ENCODE measurements at places on chromosomes 12 and 14.

DNA sequence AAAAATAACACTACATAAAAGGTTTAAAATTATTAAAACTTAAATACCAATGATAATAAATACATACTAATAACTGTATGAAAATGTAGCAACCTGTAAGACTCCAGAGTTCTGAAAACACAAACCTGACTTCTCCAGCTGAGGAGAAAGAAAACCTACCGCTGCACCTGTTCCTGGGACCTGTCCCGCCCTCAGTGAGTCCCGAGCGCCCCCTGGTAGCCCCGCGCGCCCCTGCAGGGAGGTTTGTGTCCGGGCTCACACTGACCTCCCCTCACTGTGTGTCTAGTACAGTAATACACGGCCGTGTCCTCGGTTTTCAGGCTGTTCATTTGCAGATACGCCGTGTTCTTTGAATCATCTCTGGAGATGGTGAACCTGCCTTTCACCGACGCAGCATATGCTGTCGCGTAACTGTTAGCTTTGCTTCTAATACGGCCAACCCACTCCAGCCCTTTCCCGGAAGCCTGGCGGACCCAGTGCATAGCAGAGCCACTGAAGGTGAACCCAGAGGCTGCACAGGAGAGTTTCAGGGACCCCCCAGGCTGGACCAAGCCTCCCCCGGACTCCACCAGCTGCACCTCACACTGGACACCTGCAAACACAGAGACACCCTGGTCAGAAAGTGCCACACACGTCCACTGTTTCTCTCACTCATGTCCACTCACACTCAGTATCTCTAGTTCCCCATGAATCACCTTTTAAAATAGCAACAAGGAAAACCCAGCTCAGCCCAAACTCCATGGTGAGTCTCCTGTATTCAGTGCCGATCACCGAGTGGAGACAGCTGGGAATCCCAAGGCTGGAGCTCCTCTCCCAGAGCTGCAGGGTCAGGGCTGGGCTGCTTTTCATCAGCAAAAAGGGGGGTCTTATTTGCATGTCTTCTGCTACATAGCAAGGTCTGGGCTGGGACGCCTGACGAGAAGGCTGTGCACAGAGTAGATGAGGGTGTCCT is 1276.3 kb downstream of the TMEM121 start:
- DNase-seq: no peak

- no peak for DNase-seq
Measured at GRCh38 chr12:24738441-24738840, 210.5 kb downstream of the BCAT1 start.

DNA sequence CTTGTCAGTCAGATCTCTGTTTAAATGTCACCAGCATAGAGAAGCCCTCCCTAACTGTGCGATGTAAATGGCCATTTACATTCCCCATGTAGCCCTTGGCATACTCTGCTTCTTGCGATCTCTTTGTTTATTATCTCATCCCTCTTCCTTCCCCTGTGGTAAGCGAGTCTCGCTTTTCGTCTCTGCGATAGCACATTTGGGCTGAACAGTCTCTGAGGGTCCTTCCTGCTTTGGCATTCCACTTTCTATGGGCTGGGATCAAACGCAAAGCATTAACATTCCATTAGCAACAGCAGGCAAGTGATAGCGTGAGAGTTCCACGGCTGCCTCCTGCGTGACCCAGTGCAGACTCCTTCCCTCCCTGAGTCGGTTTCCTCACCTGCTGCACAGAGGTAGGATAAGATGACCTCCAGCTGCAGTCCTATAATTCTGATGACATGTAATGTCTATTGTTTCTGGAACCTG is 61.4 kb upstream of the TUNAR start:
- DNase-seq: no peak

GRCh38 chr12:108744021-108744897 is 12.9 kb upstream of the CORO1C start:
- no peak for DNase-seq

GRCh38 chr14:82897469-82898308 is 1364.0 kb upstream of the SEL1L start:
- DNase-seq: no peak

DNA sequence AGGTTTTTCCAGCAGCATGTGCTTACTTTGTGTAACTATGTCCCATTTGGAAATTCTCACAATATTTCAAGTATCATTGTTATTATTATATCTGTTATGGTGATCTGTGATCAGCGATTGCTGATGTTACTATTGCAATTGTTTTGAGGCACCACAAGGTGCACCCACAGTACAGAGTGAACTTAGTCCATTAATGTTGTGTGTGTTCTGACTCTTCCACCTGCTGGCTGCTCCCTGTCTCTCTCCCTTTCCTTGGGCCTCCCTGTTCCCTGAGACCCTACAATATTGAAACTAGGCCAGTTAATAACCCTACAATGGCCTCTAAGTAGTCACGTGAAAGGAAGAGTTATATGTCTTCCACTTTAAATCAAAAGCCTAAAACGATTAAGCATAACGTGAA is 153.9 kb downstream of the PIK3C2G start:
- DNase-seq: no peak

DNA sequence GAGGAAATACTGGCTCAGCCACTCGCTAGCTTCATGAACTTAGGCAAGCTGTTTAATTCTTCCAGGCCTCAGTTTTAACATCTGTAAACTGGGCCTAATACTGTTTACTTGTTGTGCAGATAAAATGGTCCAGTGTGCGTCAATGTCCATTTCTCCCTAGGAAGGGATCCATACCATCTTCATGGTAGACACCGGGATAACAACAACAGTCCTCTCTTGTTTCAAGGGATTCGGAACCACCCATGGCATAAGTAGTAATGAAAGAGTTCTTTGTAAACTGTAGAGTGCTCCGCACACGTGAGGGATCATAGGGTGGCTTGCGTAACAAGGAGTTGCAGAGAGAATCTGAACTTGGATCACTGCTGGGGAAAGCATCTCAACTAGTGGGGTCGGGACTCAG is 17.3 kb upstream of the CHGA start:
- no peak for DNase-seq

- no peak for DNase-seq
Measured at GRCh38 chr14:102944448-102945330, 22.2 kb downstream of the AMN start.

Measured in stimulated activated CD8-positive, alpha-beta memory T cell treated with anti-CD3 and anti-CD28 coated beads, Interleukin-15, amount 100 ng/mL, for 4 hours (primary cell).